Activated CD4-positive, alpha-beta T cell treated with anti-CD3 and anti-CD28 coated beads, Interleukin-2, amount 10 ng/mL, durations not matched to agents 7 days and 5 days (primary cell): ENCODE measurements at places on chromosomes 1 and 21.

GRCh38 chr1:243609698-243610097 lies 240.3 kb downstream of the AKT3 start:
- no peaks in the 10 kb centered on the region for H3K27me3 ChIP-seq
- peaks cover 31% of the 10 kb centered on the region for H3K36me3 ChIP-seq
- H3K4me1 ChIP-seq, result no peaks in the 10 kb centered on the region
- no peak overlapping the region for H3K27ac ChIP-seq
- no peak for DNase-seq

DNA sequence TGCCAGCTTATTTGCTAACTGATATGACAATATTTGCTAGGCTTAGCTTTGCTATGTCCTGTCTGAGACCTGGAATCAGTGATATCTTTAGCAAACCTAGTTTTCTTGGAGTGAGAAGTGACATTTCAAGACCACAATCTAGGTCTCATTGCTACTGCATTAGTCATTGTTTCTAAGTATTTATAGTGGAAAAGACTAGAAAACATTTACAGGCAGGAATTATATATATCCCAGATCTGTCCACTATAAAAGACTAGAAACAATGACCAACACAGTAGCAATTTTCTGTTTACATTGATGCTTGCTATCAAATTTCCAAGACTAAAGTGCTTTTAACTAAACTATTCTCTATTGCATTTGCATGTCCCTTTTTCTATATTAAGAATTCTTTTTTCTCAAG lies 5.0 kb upstream of the RGS18 start:
- no peak for DNase-seq
- H3K27ac ChIP-seq, result no peak overlapping the region
- H3K36me3 ChIP-seq, result no peaks in the 10 kb centered on the region
- no peaks in the 10 kb centered on the region for H3K4me1 ChIP-seq
- H3K4me3 ChIP-seq, result no peak overlapping the region

GRCh38 chr1:101356604-101357443 lies 120.0 kb downstream of the S1PR1 start:
- no peak for DNase-seq
- H3K4me3 ChIP-seq, result no peak overlapping the region

DNA sequence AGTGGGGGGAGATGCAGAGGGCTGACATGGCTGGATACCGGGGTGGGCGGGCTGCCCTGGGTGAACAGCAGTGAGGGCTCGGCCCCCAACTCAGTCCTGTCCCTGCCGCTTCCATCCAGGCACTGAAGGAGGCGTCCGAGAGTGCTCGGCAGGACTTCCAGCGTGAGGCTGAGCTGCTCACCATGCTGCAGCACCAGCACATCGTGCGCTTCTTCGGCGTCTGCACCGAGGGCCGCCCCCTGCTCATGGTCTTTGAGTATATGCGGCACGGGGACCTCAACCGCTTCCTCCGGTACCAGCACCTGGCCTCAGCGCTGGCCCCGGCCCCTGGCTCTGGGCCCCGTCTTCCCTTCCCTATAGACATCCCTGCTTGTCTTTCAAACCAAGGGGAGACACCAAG lies 15.6 kb downstream of the NTRK1 start:
- H3K27me3 ChIP-seq, result peaks cover 23% of the 10 kb centered on the region
- no peaks in the 10 kb centered on the region for H3K4me1 ChIP-seq
- H3K27ac ChIP-seq, result no peak overlapping the region
- no peak overlapping the region for H3K4me3 ChIP-seq
- DNase-seq, result no peak

GRCh38 chr1:246091477-246091876 lies 415.6 kb downstream of the SMYD3 start:
- H3K4me3 ChIP-seq, result no peak overlapping the region
- H3K27ac ChIP-seq, result no peak overlapping the region
- peaks cover 9% of the 10 kb centered on the region for H3K4me1 ChIP-seq

DNA sequence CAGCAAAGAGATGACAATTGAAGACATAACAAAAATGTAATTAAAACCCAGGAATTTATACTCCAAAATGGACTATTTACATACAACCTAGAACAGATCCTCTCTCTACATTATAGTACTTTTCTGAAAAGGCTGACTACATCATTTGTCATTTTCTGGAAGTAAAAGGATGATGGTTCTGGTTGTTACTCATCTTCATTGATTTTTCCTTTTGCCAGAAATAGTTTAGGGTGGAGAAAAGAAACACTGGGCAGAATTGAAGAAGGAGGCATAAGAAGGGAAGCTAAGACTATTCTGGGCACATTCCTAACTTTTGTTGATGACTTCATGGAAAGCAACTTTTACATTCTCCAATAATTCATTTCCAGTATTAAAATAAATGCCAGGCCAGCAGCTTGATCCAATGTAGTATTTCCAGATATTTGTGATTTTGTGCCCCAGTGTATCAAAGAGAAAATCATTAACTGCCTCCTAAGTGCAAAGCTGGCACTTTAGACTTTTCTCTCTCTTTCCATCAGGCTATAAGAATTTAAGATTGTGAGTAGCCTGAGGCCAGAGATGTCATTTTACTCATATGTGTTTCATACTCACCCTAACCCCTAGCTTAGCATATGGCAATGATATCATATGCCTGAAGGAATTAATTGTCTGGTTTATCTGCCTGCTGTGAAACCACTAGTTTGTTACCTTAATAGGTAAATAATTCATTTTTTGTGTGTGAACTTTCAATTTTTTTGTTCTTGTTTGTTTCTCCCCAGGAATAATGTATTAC lies 369.5 kb upstream of the LYPLAL1 start:
- no peak overlapping the region for H3K27ac ChIP-seq
- no peak for DNase-seq
- no peaks in the 10 kb centered on the region for H3K36me3 ChIP-seq
- no peaks in the 10 kb centered on the region for H3K4me1 ChIP-seq
- H3K4me3 ChIP-seq, result no peak overlapping the region

- no peaks in the 10 kb centered on the region for H3K36me3 ChIP-seq
- DNase-seq, result no peak
- H3K4me1 ChIP-seq, result no peaks in the 10 kb centered on the region
- H3K4me3 ChIP-seq, result no peak overlapping the region
Measured at GRCh38 chr1:230340526-230341161, 85.5 kb downstream of the PGBD5 start.

- H3K36me3 ChIP-seq, result peaks cover under 1% of the 10 kb centered on the region
- no peak overlapping the region for H3K4me3 ChIP-seq
- H3K27me3 ChIP-seq, result no peaks in the 10 kb centered on the region
- no peak overlapping the region for H3K27ac ChIP-seq
Measured at GRCh38 chr1:202009326-202010179, 834 bp upstream of the ELF3 start.

DNA sequence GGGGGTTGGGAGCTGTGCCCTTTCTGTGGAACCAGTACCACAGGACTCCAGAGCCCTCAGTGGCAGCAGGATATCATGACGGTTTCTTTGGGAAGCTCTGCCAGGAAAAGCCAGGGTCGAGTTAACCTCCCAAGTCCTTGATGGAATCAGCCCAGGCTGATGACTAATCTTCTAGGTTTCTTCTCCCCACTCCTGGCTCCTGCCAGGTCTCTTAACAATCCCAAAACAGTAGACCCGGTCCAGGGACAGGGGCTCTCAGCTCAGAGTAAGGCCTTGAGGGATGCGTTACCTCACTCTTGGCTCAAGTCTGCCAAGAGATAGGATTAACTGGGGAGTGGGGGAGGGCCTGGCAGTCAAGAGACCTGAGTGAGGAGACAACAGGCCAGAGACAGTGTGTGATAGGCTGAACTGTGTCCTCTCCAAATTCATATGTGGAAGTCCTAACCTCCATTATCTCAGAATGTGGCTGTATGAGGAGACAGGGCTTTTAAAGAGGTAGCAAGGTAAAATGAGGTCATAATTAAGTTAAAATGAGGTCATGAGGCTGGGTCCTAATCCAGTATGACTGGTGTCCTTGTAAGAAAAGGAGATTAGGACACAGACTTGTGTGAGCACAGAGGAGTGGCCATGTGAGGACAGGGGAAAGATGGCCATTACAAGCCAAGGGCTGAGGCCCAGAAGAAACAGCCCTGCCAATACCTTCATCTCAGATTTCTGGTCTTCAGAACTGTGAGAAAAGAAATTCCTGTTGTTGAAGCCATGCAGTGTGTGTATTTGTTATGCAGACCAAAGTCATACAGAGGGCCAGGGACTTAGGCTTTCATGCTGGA lies 95.0 kb downstream of the BEND5 start:
- H3K27me3 ChIP-seq, result no peaks in the 10 kb centered on the region
- no peak overlapping the region for H3K4me3 ChIP-seq
- H3K4me1 ChIP-seq, result no peaks in the 10 kb centered on the region

GRCh38 chr21:41827951-41828883 lies 50.9 kb downstream of the PRDM15 start:
- peaks cover 2% of the 10 kb centered on the region for H3K4me1 ChIP-seq
- no peaks in the 10 kb centered on the region for H3K27me3 ChIP-seq
- DNase-seq, result no peak
- peaks cover 2% of the 10 kb centered on the region for H3K36me3 ChIP-seq
- no peak overlapping the region for H3K27ac ChIP-seq

DNA sequence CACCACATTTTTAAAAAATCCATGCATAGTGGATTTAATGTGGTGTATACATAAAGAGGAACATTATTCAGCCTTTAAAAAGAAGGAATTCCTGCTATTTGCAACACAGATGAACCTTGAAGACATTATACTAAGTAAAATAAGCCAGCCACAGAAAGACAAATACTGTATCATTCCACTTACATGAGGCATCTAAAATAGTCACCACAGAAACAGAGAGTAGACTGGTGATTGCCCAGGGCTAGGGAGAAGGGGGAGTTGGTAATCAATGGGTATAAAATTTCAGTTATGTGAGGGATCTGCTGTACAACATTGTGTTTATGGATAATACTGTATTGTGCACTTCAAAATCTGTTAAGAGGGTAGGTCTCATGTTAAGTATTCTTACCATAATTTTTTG lies 10.0 kb downstream of the FAM163A start:
- H3K36me3 ChIP-seq, result no peaks in the 10 kb centered on the region
- no peak overlapping the region for H3K27ac ChIP-seq
- peaks cover 9% of the 10 kb centered on the region for H3K27me3 ChIP-seq
- no peaks in the 10 kb centered on the region for H3K4me1 ChIP-seq
- H3K4me3 ChIP-seq, result no peak overlapping the region

- peaks cover 4% of the 10 kb centered on the region for H3K27me3 ChIP-seq
- no peak for DNase-seq
- H3K36me3 ChIP-seq, result no peaks in the 10 kb centered on the region
- no peak overlapping the region for H3K27ac ChIP-seq
Measured at GRCh38 chr1:30263405-30263804, 460.0 kb downstream of the MATN1 start.

- no peaks in the 10 kb centered on the region for H3K27me3 ChIP-seq
- peaks cover 23% of the 10 kb centered on the region for H3K4me1 ChIP-seq
- H3K27ac ChIP-seq, result no peak overlapping the region
- no peak overlapping the region for H3K4me3 ChIP-seq
- DNase-seq, result no peak
Measured at GRCh38 chr1:31834501-31834900, 18.7 kb upstream of the SPOCD1 start.

GRCh38 chr1:91099746-91100621 lies 78.1 kb upstream of the ZNF644 start:
- peaks cover 2% of the 10 kb centered on the region for H3K27me3 ChIP-seq
- DNase-seq, result no peak
- H3K4me1 ChIP-seq, result peaks cover 6% of the 10 kb centered on the region
- H3K36me3 ChIP-seq, result no peaks in the 10 kb centered on the region

GRCh38 chr1:35650416-35650815 lies 9.1 kb upstream of the PSMB2 start:
- DNase-seq, result no peak
- H3K4me3 ChIP-seq, result no peak overlapping the region
- no peaks in the 10 kb centered on the region for H3K36me3 ChIP-seq

- no peak for DNase-seq
- H3K36me3 ChIP-seq, result no peaks in the 10 kb centered on the region
- H3K27ac ChIP-seq, result no peak overlapping the region
- no peak overlapping the region for H3K4me3 ChIP-seq
Measured at GRCh38 chr1:102241431-102242338, 245.0 kb upstream of the OLFM3 start.

DNA sequence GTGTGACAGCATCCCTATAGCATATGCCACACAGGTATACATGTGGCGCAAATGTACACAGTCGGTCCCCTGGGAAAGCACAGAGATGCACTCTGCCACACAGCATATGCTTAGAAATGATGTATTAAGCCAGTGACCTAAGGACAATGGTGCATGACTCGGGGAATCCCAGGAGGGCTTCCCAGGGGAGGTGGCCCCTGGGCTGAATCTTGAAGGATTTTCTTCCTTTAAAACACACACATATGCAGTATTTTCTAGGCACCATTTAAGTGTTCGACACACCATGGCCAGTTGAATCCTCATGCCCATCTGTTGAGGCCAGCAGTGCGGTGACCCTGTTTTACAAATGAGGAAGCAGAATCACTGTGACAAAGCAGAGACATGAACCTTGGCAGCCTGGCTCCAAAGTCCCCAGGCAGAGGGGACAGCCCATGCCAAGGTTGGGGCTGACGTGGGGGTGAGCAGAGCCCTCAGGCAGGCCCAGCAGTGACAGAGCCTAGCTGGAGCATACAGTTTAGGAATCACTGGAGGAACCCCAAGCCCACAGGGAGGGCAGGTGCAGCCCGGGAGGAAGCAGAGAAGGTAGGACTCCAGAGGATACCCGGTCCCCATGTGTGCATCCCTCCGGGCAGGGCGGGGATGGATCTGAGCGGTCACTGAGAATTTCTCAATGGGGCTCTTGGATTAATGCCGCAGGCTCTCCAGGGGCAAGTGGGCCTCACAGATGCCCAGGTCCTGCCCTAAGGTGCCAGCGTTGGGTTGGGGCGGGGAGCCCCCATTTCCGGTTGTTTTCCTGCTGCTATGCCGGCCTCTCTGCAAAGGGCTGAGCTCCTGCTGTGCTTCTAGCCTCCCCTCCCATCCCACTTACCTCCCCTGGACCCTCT lies 28.4 kb downstream of the WNT3A start:
- peaks cover 31% of the 10 kb centered on the region for H3K27me3 ChIP-seq
- DNase-seq, result no peak
- H3K36me3 ChIP-seq, result no peaks in the 10 kb centered on the region
- no peaks in the 10 kb centered on the region for H3K4me1 ChIP-seq

DNA sequence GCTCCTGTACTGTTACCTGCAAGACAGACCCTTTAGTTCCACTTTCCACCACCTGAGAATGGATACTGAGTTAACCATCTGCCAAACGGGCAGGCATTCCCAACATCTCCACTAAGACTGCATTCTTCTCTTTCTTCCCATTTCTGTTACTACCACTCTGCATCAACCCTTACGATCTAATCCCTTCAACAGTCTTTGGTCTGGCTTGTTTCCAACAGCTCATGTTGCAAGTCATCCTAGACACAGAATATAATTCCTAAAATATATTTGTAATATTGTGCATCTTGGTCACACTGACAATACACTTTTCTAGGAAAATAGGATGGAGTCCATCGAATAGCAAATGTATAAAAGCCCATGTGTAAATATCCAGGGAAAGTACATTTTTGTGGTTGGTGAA lies 166.7 kb downstream of the SIPA1L2 start:
- peaks cover 4% of the 10 kb centered on the region for H3K4me1 ChIP-seq
- no peaks in the 10 kb centered on the region for H3K36me3 ChIP-seq
- H3K4me3 ChIP-seq, result no peak overlapping the region

GRCh38 chr1:174068000-174068399 lies 45.8 kb upstream of the RC3H1 start:
- H3K27me3 ChIP-seq, result peaks cover 2% of the 10 kb centered on the region
- no peak overlapping the region for H3K4me3 ChIP-seq

GRCh38 chr1:47678464-47678980 lies 240.7 kb downstream of the FOXD2 start:
- no peaks in the 10 kb centered on the region for H3K36me3 ChIP-seq
- no peak for DNase-seq
- no peak overlapping the region for H3K27ac ChIP-seq
- no peak overlapping the region for H3K4me3 ChIP-seq
- no peaks in the 10 kb centered on the region for H3K4me1 ChIP-seq

- no peak for DNase-seq
- H3K4me1 ChIP-seq, result no peaks in the 10 kb centered on the region
- H3K36me3 ChIP-seq, result no peaks in the 10 kb centered on the region
- peaks cover 2% of the 10 kb centered on the region for H3K27me3 ChIP-seq
- no peak overlapping the region for H3K27ac ChIP-seq
Measured at GRCh38 chr1:99829269-99829668, 20.9 kb upstream of the AGL start.
